T-helper 9 cell (primary cell): ENCODE measurements at places on chromosomes 1 and 21.

DNA sequence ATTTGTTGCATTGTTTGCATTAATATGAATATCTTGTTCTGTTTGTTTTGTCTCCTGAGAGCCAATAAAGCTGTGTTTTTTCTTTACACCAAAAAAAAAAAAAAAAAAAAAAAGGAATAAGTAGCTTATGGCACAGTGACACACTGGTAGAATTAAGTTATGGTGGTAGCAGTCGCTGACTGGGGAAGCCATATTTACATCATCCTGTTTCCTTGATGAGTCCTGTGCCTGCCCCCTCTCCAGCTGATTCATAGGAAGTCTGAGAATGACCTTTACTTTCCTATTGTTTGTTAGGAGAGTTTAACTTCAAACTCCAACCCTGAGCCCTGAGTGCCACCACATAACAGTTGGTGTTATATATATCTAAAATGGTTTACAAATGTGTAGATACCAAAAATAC is 62.2 kb downstream of the OBSCN start:
- no peak for DNase-seq

DNA sequence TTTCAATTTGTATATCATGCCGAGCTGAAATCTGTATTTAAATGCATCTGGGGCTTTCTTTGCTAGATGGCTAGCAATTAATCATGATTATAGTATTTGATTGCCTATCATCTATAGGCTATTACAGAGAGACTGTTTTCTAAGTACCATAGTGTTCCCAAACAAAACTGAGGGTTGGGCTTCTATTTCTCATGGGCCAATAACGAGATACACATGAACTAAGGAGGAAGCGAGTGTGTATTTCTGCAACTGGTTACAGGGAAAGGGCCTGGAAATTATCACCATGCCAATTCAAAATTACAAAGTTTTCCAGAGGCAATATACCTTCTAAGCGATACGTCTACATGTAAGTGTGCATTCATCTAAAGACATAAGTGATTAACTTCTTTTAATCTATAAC is 744.5 kb upstream of the BRINP3 start:
- DNase-seq: no peak

DNA sequence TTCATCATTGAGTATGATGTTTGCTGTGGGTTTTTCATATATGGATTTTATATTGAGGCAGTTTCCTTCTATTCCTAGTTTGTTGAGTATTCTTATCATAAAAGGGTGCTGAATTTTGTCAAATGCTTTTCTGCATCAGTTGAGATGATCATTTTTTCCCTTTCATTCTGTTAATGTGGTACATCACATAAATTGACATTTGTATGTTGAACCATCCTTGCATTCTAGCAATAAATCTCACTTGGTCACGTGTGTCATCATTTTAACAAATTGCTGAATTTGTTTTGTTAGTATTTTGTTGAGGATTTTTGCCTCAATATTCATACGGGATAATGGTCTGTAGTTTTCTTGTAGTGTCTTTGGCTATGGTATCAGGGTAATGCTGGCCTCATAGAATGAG is 19.9 kb downstream of the TTC34 start:
- DNase-seq: no peak

DNA sequence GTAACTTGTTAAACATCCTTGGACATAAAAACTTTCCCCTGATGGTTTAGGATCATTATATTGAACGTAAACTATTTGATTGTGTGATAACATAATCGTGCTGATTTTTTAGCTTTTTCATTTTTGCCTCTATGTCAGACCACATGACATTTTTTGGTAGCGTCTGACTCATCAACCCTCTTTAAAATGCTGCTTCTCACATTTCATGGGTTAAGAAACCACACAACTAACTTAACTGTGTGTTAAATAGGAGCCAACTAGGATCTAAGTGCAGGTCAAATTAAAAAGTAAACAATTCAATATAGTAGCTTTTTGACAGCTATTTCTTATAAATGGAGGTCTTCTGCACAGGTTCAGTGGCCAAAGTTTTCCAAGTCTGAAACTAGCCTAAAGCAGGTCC is 9.8 kb downstream of the BTG3 start:
- no peak for DNase-seq

GRCh38 chr1:155648207-155649147 is 38.5 kb downstream of the MSTO1 start:
- no peak for DNase-seq

- DNase-seq: no peak
These were observed 19.1 kb upstream of the LYST start for GRCh38 chr1:235885655-235886262.

- DNase-seq: no peak
These were observed 28.3 kb downstream of the THAP3 start for GRCh38 chr1:6652986-6653385.

- DNase-seq: no peak
These were observed 19.7 kb downstream of the BCAR3 start for GRCh38 chr1:93661829-93662474.

DNA sequence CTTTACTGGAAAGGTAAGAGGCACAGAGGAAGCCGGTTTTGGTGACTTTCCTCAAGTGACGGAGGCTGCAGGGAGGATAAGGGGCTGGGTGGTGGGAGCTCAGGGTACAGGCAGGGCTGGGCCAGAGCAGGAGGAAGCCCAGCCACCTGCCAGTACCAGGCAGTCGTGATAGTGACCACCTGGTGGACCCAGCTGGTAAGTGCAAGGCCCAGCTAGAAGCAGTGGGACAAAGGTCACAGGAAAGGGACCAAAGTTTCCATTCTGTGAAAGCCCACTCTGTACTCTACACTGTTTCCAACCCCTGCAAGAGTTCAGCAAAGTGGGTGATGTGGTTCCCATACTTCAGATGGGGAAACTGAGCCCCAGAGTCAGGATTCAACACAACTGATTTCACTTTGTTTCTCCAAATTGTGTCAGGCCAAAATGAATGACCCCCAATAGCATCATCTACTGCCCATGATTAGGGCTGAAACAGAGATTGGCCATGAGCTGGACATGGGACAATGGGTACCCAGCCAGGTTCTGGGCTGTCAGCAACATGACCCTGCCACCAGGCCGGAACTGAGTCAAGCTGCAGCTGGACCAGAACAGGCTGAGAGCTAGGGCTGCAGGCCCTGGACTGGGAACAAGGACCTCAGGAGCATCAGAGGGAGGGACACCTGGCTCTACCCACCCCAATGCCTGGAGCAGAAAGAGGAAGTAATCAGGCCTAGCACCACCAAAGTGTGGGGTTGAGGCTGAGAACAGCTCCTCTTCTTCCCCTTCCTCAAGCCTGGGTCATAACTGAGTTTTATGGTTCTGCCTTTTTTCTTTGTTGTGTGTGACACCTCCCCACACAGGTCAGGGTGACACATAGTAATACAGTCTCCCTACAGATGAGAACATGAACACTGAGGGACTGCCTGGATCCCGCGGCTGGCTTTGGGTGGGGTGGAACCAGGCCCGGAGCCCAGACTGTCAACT is 50.2 kb downstream of the KCNN3 start:
- DNase-seq: peak; percentile 5

DNA sequence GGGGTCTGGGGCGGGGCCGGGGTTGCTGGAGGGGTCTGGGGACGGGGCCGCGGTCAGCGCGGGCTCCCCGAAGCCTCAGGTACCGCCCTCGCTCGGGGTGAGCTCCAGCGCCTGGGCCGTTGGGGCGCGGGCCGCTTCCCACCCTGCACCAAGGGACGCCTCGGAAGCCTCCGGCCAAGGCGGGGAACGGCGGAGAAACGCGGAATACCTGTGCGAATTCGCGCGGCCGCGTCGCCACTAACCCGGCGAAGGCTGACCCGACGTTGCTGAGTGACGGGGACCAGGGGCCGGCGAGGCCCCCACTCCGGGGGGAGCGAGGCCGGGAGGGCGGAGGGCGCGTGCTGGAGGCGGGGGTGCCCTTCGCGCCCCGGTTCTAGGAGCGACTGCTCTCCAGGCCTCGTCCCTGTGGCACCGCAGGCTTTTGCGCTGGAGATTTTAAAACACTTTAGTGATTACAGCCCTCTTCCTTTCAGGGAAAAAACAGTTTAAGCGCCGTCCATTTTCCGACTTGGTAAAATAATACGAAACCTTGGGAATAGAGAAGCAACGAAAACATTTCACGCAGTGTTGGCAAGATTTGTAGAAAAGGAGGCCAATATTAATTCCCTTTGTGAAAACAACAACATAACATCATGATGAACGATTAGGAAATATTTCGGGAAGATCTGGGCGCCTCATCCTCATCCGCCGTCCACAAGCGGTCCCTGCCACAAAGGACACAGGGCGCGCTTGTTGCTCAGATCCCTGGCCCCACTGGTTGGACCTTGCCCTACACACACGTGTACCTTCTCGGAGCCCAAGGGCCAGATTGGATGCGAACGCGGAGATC is 971 bp upstream of the GNG4 start:
- no peak for DNase-seq

DNA sequence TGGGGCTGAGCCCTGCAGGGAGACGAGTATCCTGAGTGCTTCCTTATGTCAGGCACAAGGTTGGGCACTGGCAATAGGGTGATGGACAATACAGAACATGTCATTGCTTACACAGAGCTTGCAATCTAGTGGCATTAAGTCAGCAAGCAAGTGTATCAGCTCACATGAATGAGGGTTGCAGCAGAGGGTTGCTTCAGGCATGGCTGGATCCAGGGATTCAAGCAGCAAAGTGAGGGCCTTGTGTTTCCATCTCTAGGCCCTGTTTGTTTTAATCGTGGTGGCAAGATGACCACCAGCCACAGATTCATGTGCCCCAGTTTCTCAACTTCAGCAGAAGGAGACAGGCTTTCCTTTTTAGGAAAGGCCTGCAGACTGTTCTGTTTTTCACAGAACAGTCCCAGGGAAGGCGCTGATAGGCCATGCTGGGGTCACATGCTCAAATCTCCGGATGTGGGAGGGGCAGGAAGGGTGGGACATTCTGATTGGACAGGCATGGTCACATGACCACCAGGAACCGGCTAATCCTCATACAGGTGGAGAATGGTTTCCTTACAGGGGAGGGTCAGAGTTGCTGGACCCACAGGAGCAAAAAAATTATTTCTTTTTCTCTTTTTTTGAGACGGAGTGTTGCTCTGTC is 14.4 kb downstream of the PLOD1 start:
- DNase-seq: no peak

DNA sequence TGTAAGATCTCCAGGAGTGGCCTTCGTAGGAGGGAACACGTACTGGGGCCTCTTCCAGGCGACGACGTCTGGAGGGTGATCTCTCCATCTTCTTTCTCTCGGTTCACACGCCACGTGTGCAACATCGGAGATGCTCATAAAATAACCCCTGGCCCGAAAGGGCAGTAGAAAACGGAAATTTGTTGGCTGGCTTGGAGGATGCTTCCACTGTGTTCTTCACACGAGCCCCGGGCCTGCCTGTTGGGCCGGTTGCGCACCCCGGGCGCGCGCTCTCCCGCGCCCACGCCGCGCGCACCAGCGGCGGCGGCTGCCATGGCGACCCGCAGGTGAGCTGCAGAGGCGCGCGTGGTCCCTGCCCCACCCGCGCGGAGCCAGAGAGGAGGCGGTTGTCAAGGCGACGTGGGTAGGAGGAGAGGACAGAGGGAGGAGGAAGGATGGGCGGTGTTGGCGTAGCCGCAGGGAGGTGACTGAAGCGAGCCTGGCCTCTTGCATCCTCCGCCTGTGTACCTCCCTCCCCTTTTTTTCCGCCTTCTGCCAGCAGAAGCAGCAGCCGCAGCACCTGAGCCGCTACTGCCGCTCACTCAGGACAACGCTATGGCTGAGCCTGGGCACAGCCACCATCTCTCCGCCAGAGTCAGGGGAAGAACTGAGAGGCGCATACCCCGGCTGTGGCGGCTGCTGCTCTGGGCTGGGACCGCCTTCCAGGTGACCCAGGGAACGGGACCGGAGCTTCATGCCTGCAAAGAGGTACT is at the start of gene ELAPOR1:
TSS of gene ELAPOR1 (plus strand) at position 526 of the 752 bp plus-strand sequence. CDS start at position 595, 69 bp downstream.
- peak; percentile 87 for DNase-seq

DNA sequence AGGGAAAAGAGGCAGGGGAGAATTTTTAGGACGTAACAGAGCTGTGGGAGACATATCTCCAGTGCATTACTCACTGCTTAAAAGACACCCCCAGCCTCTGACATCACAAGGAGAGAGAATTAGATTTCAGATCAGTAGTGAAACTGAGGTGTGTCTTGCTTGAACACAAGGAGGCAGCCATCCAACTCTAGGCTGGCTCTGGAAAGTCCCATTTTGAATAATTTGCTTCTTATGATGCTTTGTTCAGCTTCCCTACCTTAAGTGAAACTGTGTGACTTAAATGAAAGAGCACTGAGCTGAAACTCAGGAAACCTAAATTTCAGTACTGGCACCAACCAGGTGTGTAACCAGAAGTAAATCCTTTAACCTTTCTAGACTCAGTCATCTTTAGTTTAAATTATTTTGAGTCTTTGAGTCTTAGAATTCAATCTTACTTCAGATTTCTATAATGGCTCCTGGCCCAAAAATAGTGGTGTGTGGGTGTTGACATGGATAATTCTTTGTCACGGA is 251.6 kb upstream of the SGIP1 start:
- peak; percentile 33 for DNase-seq

GRCh38 chr1:46030074-46030870 is 102.2 kb downstream of the PIK3R3 start:
- DNase-seq: no peak
